ENCODE measurements at places on chromosomes 5 and 9. TPM values are rescaled to one million over a fixed set of nuclear protein-coding genes. Genes with fewer than 3 reads are reported as not detected.

DNA sequence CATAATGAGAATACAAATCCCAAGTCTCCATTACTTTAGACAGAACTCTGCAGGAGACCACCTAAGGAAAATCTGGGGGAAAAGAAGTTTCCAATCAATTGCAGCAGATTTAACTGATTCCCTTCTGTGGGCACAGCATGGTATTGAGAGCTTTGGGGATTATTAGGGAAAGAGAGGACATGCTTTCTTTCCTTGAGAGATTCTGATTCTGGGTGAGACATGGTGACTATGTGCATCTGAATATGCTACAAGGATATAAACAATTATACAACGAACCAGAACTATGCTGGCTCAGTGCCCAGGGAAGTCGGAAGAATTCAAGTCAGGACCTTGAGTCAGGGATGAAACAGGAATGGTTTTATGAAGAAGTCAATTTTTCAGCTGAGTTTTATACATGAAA, 183.7 kb downstream of the PDE4D start:
- H3K4me1 ChIP-seq: no peaks in the 10 kb centered on the region
- no peaks in the 10 kb centered on the region for H3K27me3 ChIP-seq
- peak overlapping the region; percentile 78 for H3K27ac ChIP-seq
- no peak overlapping the region for H3K4me3 ChIP-seq
- H3K36me3 ChIP-seq: no peaks in the 10 kb centered on the region
- DNase-seq: no peak

DNA sequence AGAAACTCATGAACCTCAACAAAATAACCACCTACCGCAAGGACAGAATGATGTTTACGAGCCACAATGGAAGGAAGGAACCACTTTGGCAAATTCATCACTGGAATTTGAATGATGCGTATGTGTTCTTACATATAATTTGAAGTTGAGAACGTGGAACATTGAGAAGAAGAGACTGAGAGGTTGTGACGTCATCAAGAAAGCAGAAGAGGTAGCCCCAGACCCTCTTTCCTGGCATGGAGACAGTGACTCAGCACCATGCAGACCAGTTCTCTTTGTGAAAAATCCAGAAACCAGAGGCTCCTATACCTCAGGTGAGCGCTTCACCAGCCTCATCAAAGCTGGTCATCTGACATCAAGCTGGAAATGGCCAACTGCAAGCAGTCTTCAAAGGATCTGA, 124.5 kb downstream of the PDZD2 start:
- no peaks in the 10 kb centered on the region for H3K36me3 ChIP-seq
- no peaks in the 10 kb centered on the region for H3K27me3 ChIP-seq
- no peak for DNase-seq
- H3K4me3 ChIP-seq: no peak overlapping the region
- no peak overlapping the region for H3K27ac ChIP-seq
- peaks cover under 1% of the 10 kb centered on the region for H3K4me1 ChIP-seq

DNA sequence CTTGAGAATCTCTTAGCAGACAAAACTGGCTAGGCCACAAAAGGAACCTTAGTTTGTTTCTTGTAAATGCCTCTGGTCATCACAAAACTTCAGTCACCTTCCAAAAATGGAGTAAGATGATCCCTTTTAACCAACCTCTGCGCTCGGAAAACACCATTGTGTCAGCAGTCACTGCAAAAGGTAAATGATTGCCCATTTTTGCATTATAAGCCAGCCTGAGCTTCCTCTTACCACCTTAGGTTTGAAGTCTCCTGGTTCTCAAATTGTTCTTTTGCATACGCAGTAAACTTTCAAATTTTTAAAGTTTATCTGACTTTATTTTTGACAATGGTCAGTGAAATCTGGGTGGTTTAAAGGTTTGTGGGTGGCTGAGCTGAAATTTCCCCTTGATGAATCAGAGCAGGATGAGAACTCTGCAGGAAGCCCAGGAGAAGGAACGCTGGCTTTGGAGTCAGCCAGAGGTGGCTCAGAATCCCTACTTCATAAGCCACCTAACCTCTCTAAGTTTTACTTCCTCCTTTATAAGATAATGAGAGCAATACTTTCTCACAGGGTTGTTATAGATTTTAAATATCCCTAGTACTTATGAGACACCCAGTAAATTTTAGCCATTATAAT, 131.4 kb downstream of the MED10 start:
- no peaks in the 10 kb centered on the region for H3K27me3 ChIP-seq
- no peaks in the 10 kb centered on the region for H3K36me3 ChIP-seq
- no peak overlapping the region for H3K4me3 ChIP-seq
- no peak for DNase-seq

GRCh38 chr5:69209602-69210001, 20.2 kb downstream of the CENPH start:
- no peaks in the 10 kb centered on the region for H3K27me3 ChIP-seq
- no peak overlapping the region for H3K27ac ChIP-seq
- H3K36me3 ChIP-seq: no peaks in the 10 kb centered on the region
- H3K4me1 ChIP-seq: no peaks in the 10 kb centered on the region
- DNase-seq: no peak
- H3K4me3 ChIP-seq: no peak overlapping the region

DNA sequence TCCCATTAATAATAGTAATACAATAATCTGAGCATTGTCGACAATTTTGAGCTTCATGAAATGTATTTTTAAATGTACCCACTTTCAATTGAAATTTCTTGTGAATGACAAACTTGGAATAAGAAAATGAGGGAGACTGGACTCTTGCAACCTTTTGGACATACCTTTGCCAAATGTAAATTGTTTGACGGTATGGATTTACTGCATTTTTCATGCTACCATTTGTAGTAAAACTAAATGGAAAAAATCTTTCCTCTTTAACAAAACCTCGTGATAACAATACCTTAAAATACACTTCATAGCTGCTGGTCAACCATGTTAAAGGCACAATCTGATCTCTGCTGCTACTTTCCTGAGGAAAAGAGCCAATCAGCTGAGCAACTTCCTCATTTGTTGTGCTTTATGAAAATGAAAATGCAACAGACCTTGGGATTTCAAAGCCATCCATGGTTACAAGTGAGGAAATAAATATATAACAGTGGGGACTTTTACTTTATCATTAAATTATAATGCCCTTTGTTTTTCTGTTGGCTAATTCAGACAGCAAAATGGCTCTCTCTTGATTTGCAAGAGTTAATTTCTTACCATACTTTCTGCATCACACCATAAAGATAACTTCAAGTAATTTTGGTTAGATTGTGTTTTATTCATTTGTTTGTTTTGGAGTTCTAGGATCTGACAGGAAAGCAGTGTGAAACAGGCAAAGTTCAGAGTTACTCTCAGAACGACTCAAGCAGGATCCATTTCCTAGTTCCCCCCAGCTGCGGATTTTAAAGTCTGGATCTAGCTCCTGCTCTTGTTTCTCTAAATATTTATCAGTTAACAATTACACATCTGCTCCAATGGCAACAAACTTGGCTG, 1.1 kb downstream of the ALDH1A1 start:
- H3K4me1 ChIP-seq: no peaks in the 10 kb centered on the region
- no peaks in the 10 kb centered on the region for H3K27me3 ChIP-seq
- no peaks in the 10 kb centered on the region for H3K36me3 ChIP-seq
- H3K27ac ChIP-seq: peak overlapping the region; percentile 2
- H3K4me3 ChIP-seq: peak overlapping the region; percentile 28
- DNase-seq: no peak

DNA sequence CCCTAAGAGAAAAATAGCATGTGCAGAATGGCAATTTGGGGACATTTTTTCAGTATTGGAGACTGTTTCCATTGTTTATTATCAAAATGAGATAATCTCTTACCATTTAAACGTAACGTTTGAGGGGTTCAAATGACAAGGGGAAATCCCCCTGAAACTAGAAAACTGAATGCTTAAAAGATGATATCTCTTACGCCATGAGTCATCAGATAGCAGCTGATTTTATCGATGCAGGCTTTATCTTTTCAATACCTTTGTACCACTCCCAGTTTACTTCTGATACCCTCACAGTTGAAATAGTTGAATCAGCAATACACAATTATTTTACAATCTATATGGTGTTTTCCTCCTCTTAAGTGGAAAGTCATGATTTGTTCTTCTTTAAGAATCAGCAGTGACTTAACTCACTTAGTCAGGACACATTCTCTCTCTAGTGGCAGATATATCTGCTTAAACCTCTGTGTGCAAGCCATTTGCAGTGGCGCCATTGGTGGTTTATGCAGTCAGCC, 29.2 kb downstream of the OSMR start:
- DNase-seq: no peak
- no peaks in the 10 kb centered on the region for H3K27me3 ChIP-seq
- H3K4me1 ChIP-seq: no peaks in the 10 kb centered on the region
- no peaks in the 10 kb centered on the region for H3K36me3 ChIP-seq

- H3K27ac ChIP-seq: no peak overlapping the region
- no peak overlapping the region for H3K4me3 ChIP-seq
- H3K27me3 ChIP-seq: no peaks in the 10 kb centered on the region
- no peaks in the 10 kb centered on the region for H3K4me1 ChIP-seq
- no peak for DNase-seq
Observed at GRCh38 chr9:121233906-121234831, 32.5 kb upstream of the RAB14 start.

DNA sequence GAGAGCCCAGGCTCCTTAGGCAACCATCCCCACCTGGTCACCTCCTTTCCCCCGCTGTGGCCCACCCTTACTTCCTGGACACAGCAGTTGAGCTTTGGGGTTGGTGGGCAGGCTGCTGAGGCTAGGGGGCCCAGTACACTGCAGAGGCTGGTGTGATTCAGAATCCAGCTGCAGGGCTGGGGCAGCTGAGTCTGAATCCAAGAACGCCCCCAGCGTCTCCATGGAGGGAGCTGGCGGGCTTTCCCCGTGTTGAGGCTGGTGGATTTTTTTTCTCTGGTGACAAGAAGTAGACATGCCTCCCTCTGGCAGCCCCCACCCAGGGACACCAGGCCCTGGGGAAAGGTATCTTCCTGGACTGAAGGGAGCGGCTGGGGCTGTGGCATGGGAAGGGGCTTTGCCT, 104.8 kb downstream of the RXRA start:
- DNase-seq: no peak
- H3K4me1 ChIP-seq: peaks cover 66% of the 10 kb centered on the region
- peaks cover 89% of the 10 kb centered on the region for H3K36me3 ChIP-seq
- no peaks in the 10 kb centered on the region for H3K27me3 ChIP-seq
- no peak overlapping the region for H3K27ac ChIP-seq

DNA sequence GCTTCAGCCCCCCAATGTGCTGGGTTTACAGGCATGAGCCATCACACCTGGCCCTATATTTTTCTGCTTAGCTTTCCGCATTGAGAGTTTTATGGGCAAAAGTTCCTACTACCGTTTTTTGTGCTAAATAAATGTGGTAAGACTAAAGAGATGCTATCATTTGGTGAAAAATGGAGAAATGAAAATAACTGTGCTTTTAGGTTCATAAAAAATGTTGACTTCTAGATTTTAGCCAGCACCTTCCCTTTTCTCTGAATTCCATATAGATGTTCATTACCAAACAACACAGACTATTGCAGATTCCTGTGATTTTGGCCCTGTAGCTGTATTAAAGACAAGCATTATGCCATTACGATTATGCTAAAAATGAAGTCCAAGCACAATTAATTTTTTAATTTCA, 72.0 kb upstream of the CTSL start:
- no peak overlapping the region for H3K4me3 ChIP-seq
- H3K4me1 ChIP-seq: peaks cover 3% of the 10 kb centered on the region
- H3K36me3 ChIP-seq: peaks cover 30% of the 10 kb centered on the region
- DNase-seq: no peak
- H3K27me3 ChIP-seq: no peaks in the 10 kb centered on the region

DNA sequence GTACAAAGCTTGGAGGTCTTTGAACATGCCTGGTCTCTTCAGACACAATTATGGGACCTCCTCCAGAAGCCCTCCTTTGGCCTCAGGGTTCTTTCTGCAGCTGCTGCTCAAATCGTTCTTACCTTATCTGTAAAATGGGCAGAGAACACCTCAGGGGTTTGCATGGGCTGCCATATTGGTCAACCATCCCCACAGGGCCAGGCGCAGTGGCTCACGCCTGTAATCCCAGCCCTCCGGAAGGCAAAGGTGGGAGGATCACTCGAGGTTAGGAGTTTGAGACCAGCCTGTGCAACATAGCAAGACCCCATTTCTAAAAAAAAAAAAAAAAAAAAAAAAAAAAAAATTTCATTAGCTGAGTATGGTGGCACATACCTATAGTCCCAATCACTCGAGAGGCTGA, 29.1 kb upstream of the TCF7 start:
- no peaks in the 10 kb centered on the region for H3K27me3 ChIP-seq
- H3K36me3 ChIP-seq: no peaks in the 10 kb centered on the region
- no peak overlapping the region for H3K4me3 ChIP-seq
- no peaks in the 10 kb centered on the region for H3K4me1 ChIP-seq

DNA sequence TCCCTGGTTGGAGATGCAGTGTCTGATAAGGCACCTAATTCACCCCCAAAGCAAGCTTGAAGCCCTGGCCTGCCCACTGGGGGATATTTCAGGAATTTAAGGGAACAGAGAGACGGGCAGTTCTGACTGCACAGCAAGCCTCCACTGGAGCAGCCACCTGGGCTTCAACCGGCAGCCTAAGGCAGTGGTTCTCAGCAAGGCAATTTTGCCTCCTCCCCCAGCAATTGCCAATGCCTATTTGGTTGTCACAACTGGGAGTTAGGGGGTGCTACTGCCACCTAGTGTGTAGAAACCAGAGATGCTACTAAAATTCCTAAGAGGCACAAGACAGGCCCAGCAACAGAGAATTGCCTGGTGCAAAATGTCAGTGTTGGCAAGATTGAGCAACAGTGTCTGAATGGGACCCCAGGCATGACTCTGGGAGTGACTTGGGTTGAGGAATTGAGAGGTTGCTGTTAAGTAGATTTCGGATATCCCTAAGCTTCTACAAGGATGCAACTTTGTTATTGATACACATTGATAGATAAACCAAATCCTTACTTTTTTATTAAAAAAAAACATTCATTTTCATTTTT, 58.7 kb upstream of the CTSL start:
- no peaks in the 10 kb centered on the region for H3K27me3 ChIP-seq
- DNase-seq: no peak
- H3K27ac ChIP-seq: no peak overlapping the region
- no peak overlapping the region for H3K4me3 ChIP-seq

- H3K36me3 ChIP-seq: no peaks in the 10 kb centered on the region
- no peak for DNase-seq
- no peak overlapping the region for H3K4me3 ChIP-seq
- H3K27ac ChIP-seq: no peak overlapping the region
- H3K27me3 ChIP-seq: no peaks in the 10 kb centered on the region
- H3K4me1 ChIP-seq: no peaks in the 10 kb centered on the region
Observed at GRCh38 chr5:93874080-93874479, 132.7 kb upstream of the POU5F2 start.

- H3K4me1 ChIP-seq: peaks cover 12% of the 10 kb centered on the region
- DNase-seq: no peak
- no peak overlapping the region for H3K27ac ChIP-seq
Observed at GRCh38 chr9:33719581-33720374, 75.6 kb upstream of the PRSS3 start.

- no peaks in the 10 kb centered on the region for H3K36me3 ChIP-seq
- H3K27ac ChIP-seq: no peak overlapping the region
- no peaks in the 10 kb centered on the region for H3K4me1 ChIP-seq
- no peak for DNase-seq
- no peak overlapping the region for H3K4me3 ChIP-seq
Observed at GRCh38 chr9:8179381-8180053, 379.9 kb upstream of the DMAC1 start.

The CDC25C gene
- 4.4 TPM for total RNA-seq

The NEUROG1 gene
- total RNA-seq: 0.39 TPM

The KIAA1958 gene
- total RNA-seq: 15.6 TPM

The PCDHGC4 gene
- 65.5 TPM for total RNA-seq

The B4GALT1 gene
- 13.3 TPM for total RNA-seq
